ENCODE measurements at places on chromosomes 13 and 19.

- DNase-seq: no peak
Measured at GRCh38 chr19:48868114-48868886, at the start of gene PLEKHA4. PLEKHA4 (minus strand) TSS chr19:48868617; CDS start chr19:48867620, 997 bp downstream.

DNA sequence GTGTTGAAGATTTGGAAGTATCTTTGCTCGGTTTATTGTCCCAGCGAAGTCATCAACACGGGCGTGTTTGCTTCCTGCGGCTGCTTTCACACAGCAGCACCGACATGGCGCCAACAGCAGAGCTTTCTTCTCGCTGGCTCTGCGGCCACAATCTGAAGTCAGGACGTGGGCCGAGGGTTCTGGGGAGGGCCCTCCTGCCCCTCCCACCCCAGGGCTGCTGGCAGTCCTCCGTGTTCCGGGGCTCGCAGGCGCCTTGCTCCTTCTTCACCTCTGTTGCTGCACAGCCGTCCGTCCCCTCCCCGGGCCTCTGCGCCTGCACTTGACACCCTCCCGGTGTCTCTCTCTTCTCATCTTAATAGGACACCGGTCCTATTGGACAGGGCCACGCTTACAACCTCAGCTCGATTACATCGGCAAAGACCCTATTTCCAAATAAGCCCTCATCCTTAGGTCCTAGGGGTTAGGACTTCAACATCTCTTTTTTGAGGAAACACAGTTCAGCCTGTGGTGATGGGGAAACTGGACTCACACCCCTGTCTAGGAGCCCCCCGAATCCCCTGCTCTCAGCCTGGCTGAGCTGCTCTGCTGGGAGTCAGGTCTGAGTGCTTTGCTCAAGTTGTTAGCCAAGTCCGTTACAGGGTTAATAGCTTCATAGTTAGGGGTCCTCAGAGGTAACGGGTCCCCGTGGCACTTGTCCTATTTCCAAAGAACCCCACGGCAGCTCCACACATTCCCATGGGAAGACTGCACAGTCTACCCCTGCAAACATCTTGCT is 2.7 kb upstream of the TEX29 start:
- DNase-seq: no peak

- no peak for DNase-seq
Measured at GRCh38 chr19:10419646-10420443, 493 bp upstream of the PDE4A start.

GRCh38 chr13:31965361-31966066 is 66.1 kb upstream of the FRY start:
- no peak for DNase-seq

DNA sequence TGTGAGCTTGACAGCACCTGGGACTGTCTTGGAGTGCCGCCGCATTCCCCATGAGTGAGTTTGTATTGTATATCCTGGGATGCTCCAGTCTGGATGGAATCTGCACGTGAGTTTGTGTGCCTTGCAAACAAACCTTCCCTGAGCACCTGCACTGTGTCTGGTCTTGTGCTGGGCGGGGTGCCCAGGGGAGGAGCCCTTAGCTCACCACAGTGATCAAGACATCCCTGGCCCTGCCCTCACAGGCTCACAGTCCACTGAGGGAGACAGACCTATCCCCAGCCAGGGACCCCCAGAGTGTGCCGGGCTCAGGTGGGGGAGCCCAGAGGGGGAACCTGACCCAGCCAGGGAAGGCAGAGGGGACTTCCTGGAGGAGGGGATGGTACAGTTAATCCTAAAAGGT is 1.7 kb upstream of the BCAM start:
- no peak for DNase-seq

GRCh38 chr13:26423629-26424028 is 133.9 kb upstream of the WASF3 start:
- DNase-seq: no peak

DNA sequence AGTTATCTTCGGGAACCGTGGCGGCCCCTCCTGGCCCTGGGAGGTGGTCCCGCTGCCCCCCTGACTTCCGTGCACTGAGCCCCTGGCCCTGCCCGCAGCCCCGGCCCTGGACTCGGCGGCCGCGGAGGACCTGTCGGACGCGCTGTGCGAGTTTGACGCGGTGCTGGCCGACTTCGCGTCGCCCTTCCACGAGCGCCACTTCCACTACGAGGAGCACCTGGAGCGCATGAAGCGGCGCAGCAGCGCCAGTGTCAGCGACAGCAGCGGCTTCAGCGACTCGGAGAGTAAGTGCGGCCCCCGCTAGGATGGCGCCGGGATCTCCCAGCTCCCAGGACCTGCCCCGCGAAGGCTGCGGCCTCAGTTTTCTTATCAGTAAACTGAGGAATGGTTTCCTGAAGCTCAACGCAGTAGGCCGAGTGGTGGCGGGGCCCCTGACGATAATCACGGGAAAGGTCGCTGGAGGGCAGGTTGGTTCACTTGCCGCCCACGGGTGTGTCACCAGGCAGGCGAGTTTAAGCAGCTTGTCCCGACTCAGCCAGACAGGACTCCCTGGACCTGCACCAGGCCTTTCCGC is 924 bp downstream of the RGCC start:
- DNase-seq: peak; percentile 57

DNA sequence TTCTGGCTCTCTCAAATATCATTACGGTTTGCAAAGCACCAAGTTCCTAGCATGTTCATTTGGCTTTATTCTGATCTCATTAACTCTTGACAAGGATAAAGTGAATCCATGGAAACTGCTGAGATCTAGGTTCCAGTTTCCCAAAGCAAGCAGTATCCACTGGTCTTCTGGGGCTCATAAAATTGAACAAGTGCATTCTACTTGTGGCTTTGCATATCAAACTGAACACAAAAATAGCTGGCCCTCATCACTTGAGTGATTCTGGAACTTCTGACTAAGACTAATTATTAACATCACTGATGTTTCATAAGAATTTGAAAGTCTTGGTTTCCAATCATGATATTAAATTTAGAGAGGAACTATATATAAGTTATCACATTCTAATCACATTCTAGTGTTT is 6.3 kb upstream of the KCTD12 start:
- DNase-seq: no peak

DNA sequence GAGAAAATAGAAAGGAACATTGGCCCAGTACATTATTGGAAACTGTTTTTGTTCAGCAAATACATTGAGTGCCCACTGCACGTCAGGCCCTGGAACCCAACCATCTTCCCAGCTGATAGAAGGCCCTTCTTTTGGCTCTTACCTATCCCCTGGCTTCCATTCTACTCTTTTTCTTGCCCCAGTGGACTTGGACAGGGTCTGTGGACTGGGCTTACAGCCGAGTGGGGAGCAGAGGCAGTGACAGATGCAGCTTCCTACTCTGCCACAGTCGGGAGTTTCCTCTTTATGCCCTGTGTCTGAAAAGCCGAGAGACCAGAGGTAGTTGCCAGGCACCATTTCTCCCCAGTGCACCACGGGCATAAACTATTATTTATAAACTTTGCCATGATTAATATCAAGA is 70.4 kb downstream of the ARHGAP35 start:
- DNase-seq: peak; percentile 23

- DNase-seq: no peak
Measured at GRCh38 chr13:114001331-114002008, 27.6 kb upstream of the C13orf46 start.

GRCh38 chr13:112785483-112785856 is 95.6 kb downstream of the ATP11A start:
- DNase-seq: no peak

GRCh38 chr19:51503286-51503817 is 1.8 kb upstream of the SIGLEC12 start:
- DNase-seq: no peak

GRCh38 chr19:12779162-12779993 is 4.0 kb upstream of the HOOK2 start:
- no peak for DNase-seq

- DNase-seq: no peak
Measured at GRCh38 chr19:55112777-55113569, 4.5 kb downstream of the PPP1R12C start.

GRCh38 chr19:1847684-1848398 is 442 bp downstream of the REXO1 start:
- no peak for DNase-seq

- no peak for DNase-seq
Measured at GRCh38 chr13:45178349-45179162, 22.3 kb downstream of the KCTD4 start.

GRCh38 chr19:28239270-28239669 is 973.7 kb downstream of the UQCRFS1 start:
- no peak for DNase-seq

GRCh38 chr19:17049711-17050280 is 23.2 kb upstream of the CPAMD8 start:
- DNase-seq: no peak

DNA sequence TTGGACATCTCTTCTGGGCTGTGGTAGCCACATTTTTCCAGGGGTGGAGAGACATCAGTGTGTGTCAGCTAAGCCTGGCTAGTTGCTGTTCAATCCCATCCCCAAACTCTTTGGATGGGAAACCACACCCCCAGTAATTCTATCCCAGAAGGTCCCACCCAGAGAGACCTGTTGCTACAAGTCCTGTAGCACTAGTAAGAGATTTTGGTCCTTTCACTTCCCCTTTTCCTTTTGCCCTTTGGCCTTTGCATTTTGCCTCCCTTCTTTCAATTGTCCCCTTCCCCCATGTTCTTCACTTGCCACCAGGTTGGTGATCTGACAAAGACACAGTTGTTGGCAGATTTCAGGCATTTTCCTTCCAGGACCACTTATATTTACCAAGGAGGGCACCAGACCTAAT is 3.8 kb downstream of the CBY2 start:
- DNase-seq: no peak

GRCh38 chr13:31046711-31047279 is 114.3 kb downstream of the TEX26 start:
- DNase-seq: peak; percentile 36

- DNase-seq: no peak
Measured at GRCh38 chr13:101258071-101258470, 158.2 kb downstream of the NALCN start.

DNA sequence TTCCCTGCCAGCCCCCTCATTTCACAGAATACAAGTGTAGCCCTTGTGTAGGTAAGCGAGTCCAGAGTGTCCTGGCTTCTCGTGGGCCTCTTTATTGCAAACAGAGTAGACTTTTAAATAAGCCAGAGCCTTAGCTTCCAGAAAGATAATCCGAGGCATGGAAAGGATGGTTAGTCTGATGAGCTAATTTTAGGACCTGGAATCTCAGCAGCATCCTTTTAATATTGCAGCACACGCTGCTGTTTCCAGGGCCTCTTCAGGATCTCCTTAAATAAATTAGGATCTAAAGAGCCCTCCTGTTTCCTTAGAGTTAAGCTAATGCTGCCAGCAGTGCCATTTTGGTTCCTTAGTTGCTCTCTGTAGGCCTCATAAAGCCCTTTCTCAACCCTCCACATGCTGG is 99.2 kb downstream of the RFC3 start:
- DNase-seq: no peak

DNA sequence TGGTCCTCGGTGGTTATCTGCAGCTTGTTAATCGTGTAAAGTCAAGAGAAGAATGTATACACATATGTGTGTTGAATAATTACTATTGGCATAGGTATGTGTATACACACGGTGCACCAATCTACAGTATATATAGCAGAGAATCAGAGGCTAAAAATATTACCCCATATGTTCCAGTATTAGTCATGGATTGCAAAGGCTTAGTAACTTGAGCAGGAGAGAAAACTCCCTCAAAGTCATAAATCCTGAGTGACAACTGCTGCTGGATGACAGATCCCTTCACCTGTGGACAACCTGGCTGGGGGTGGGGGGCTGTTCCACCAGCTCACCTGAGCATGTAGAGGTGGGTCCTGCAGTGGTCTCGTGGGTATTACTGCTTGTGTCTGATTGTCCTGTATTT is 185.0 kb downstream of the ZNF536 start:
- DNase-seq: no peak

DNA sequence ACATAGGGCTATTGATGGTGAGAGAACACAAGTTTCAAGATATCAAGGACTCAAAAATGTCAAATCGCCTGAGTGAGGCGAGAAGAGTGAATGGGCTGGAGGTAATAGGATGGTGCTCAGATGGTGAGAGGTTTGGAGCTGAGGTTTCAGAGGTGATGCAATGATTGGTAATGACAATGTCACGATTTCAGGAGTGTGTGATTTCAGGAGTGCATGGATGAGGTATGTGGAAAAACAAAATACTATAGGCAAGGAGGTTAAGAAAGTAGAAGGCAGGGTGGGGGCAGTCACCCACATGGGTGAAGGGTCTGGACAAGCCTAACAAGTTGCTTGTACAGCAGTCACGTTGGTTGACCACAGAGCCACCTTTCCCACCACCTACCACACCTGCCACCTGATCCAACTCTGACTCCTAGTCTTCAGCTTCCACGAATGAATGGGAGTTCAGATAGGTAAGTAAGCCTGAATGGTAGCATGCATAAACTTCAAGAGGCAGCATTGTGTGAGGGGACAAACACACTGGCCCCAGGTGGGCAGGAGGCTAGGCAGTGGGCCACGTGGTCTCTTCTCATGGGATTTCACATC is 71.5 kb downstream of the RUBCNL start:
- DNase-seq: no peak

DNA sequence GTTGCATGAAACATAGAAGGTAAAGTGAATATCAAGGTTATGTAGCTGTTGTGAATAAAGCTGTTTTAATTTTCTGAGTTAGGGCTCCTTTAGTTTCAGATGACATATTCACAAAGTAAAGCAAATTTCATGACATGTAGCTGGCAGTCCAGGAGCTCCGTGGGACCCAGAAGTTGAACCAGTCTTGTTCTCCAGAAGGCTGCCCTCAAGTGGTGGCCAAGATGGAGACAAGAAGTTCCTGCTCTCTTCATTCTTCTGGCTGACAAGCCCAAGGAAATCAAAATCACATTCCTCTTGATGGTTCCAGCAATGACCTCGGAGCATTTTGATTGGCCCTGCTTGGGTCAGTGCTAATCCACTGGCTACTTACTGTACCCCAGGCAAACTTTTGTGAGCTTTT is 128.7 kb downstream of the LIG4 start:
- no peak for DNase-seq

GRCh38 chr13:51643105-51643881 is 59.0 kb downstream of the WDFY2 start:
- no peak for DNase-seq

DNA sequence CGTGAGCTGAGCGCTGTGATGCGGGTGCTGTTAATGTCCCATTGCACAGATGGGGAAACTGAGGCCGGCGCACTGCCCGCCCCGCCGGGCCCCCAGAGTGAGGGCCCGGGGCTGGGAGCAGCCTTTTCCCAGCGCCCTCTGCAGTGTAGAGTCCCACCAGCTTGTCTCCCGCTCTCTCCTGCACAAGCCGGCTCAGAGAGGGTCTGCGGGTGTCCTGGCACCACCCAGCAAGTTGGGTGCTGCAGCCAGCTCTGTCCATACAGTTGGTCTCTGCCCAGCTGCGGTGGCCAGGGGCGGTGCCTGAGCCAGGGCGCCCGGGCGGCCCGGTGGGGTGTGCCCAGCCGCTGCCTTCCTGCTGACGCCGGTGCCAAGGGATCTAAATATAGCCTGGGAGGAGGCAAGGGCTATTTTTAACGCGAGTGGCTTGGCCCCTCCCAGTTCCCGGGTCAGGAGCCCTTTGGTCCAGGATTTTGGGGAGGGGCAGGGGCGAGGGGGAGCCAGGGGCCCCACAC is 19.3 kb downstream of the GADD45B start:
- no peak for DNase-seq

DNA sequence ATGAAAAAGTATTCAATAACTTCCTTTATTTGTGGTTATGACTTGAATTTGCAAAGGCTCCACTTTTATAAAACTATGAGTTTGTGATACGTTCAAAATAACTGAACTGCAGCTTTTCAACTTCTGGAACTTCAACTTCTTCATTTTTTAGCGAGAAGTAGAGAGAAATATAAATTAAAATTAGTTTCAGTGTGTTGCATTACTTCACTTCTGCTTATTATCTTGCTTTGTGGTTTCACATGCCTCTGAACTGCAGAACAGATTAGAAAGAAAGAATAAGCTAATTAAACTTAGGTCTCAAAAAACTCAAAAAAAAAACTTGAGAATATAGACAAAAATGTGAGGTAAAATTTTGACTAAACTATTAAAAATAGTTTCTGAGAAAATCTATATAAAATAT is 1073.4 kb downstream of the PCDH17 start:
- no peak for DNase-seq
